ENCODE measurements at places on chromosomes 5 and 9.
A peak's percentile ranks its signal among the peaks of the same experiment; 100 is the strongest.

- DNase-seq: no peak
Observed at GRCh38 chr5:155746367-155747038, 580.5 kb upstream of the SGCD start.

DNA sequence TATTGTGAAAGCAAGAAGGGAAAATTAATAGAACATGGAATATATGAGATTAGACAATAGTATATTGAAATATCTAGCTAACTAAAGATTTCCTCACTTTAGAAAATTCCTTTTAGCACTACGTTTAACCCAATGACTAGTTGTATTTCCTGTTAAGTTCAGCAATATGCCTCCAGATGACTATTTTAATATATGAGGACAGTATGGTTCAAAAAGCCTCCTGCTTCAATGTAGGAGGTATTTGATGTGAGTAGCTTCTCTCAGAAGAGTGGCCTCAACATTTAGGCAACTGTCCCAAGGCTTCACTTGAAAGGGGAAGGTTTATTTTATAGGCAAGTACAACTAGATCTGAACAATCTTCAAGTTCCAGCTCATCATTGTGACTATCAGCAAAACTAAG, 2.0 kb upstream of the MEF2C start:
- DNase-seq: no peak

GRCh38 chr9:131755541-131756198, 15.8 kb upstream of the RAPGEF1 start:
- peak; percentile 45 for DNase-seq

DNA sequence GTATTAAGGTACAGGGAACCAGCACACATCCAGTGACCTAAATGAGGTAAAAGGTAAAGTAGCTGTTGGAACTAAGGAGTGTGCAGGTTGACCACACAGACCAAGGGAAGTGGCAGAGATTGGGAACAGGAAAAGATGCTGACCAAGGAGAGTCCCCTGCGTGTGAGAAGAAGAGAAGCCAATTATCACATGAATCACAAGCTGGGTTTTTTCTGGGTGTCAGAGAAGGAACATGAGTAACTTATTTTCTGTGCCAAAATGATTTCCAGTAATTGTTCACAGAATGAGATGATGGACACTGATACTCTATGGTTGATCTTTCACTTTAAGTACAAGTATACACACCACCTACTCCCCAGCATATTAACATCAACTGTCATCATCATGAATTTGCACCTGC, 130.7 kb upstream of the ACO1 start:
- no peak for DNase-seq

GRCh38 chr9:108963459-108964143, 29.4 kb downstream of the ABITRAM start:
- DNase-seq: peak; percentile 97

GRCh38 chr5:128366147-128366546, 171.9 kb downstream of the FBN2 start:
- no peak for DNase-seq

DNA sequence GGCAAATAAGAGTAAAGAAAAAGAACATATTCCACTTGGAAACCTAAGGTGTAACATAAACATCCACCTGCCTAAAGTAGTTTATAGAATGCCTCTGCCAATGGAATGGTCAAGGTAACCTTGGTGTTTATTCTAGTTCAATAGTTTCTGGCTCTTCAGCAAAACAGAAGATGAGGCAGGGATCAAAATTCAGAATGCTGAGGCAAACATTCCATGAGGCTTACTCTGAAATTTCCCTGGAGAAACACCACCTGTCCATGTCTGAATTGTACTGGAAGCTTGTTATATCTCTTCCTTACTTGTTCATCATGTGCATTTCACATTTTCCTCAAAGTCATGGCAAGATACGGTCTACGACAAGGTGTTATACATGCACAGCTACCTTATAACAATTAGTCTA, 1862.4 kb upstream of the ACO1 start:
- DNase-seq: no peak

DNA sequence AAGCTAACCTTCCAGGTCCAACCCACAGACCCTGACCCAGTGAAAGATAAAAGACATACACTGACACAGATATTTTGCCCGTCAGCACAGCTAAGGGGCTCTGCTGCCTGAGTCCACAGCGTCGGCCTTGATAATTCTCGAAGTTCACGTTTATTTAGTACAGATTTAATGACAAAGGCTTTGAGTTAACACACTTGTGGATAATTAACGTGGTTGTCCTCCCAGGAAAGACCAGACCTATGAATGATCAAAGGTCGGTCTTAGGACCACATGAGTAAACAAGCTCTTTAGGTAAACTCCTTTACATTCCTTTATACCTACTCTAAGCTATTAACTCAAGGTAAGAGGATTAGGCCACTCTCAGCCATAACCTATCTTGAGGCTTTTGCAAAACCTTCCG, 11.3 kb upstream of the TEX10 start:
- no peak for DNase-seq

GRCh38 chr5:156402387-156402921, 75.5 kb downstream of the SGCD start:
- no peak for DNase-seq

- no peak for DNase-seq
Observed at GRCh38 chr5:95918421-95919006, 43.1 kb downstream of the ELL2 start.

GRCh38 chr9:74218385-74219063, 278.6 kb upstream of the RORB start:
- DNase-seq: no peak

DNA sequence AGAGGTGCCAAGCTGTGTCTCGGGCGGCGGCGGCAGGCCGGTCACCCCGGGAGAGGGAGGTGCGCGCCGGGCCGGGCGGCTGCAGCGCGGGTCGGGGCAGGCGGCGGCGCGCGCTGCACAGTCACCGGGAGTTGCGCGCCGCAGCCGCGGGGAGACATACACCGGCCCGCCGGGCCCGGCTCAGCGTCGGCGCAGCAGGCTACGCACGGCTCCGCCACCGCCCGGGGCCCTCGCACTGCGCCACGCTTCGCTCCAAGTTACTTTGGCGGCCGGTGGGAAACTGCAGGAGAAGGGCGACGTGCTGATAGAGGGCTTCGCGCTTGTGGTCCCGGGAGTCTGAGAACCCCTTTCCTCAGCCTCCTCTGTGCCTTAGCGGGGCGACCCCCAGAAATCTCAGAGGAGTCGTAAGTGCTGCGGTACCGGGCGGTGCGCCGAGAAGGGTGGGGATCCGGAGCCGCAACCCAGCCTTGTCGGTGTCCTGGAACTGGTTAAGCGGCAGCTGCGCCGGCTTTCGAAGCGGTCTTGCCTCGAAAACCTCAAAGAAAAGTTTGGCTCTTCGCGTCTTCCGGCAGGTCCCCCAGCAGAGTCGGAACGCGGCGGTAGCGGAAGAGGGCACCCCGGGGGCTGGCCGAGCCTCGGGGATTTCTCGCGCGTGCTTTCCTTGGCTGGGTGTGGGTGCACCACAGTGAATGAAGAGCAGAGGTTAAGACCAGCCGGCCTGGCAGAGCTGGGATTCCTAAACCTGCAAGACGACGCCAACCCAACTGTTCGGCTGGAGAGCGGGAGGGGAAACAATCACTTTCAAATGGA, at the start of gene EFNA5:
Gene EFNA5, minus strand, starts transcription at position 6 of the 810 bp plus-strand sequence.
- no peak for DNase-seq

- no peak for DNase-seq
Observed at GRCh38 chr5:32207355-32207634, 33.2 kb upstream of the GOLPH3 start.

- DNase-seq: no peak
Observed at GRCh38 chr9:107119735-107120134, 163.3 kb upstream of the RAD23B start.

GRCh38 chr9:129453734-129454133, 167.2 kb downstream of the C9orf50 start:
- DNase-seq: no peak

- DNase-seq: no peak
Observed at GRCh38 chr5:103862398-103862797, 299.8 kb upstream of the NUDT12 start.

DNA sequence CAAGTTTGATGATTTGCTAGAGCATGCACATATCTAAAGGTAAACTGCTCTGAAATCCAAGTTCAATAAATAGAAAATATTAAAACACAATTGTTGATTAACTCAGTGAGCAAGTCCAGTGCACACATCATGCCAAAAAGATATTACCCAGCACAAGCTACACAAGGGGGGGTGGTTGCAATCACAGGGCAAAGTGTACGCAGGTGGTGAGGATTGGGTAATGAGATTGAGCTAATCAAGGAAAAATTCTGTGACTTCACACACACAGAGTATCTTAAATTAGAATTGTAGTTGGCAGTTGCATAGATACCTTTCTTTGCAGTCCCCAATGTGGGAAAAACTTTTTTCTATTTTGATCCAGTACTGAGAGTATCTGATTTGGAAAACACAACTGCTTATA, 156.1 kb upstream of the NTRK2 start:
- DNase-seq: no peak

DNA sequence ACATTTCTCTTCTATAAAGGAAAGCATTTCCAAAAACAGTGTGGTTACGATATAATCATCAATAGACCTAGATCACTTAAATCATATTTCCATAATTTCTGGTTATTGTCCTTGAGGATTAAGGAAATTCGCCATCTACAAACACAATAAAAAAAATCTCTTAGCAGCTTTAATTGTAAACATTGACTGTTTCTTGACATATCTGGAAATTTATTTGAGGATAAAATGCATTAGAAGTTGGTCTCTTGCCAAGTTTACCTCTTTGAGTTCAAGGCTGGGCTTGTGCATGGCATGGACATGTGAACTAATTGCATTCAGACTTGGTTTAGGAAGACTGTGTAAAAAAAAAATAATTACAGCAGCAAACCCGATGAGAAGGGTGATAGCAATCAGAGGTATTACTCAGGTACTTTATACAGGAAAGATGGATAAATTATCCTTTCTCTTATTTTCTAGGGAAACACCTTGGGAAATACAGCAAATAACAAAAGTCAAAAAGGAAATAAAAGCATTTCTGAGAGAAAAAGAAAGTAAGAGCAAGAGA, 237.9 kb downstream of the SLF1 start:
- DNase-seq: no peak

DNA sequence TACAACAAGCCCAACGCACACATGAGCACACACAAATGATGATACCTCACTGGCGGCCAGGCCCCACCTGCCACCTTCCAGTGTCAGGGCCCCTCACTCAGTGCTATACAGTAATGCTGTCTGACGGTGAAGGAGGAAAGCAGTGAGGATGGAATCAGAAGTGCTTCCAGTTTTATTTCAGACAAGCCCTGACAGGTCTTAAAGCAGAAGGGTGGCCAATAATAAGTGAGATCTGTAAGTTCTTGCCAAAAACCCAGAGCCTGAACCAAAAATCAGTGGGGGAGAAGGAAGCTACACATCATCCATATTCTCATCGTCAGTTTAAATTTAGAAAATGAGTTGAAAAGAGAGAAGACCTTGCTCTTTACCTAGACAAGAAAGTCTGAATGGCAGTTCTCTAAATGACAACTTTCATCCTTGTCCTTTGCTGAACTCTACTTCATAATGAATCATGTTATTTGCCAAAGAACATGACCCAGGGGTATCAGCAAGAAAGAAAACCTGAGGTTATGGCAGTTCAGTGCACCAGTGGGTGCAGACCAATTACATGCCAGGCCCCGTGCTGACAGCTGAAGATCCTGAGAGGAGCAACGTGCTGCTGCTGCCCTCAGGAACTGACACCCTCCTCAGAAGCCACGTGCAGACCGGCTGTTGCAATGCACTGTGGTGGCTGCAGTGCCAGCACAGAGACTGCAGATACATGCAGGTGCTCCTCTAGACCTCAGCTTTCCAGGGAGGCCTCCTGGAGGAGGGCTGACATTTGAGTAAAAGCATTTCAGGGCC, 118.7 kb downstream of the DROSHA start:
- no peak for DNase-seq

GRCh38 chr9:97895695-97896332, 26.5 kb downstream of the TRMO start:
- DNase-seq: no peak

DNA sequence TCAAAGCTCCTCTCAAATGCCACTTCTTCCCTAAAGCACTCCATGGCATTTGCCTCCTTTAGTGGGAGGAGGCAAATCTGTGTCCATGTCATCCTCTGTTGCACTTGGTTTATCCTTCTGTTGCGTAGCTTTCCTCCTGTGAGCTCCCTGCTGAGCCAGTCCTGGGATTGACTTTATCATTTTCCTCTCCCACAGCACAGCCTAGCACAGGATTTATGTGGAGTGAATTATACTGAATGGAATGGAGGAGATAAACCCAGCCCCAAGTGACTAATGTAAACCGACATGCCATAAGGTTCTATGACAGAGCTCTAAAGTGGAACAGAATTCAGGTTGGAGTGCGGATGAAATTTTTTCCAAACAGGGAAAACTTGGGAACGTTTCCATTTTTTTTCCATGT, 26.4 kb upstream of the TOMM5 start:
- no peak for DNase-seq

DNA sequence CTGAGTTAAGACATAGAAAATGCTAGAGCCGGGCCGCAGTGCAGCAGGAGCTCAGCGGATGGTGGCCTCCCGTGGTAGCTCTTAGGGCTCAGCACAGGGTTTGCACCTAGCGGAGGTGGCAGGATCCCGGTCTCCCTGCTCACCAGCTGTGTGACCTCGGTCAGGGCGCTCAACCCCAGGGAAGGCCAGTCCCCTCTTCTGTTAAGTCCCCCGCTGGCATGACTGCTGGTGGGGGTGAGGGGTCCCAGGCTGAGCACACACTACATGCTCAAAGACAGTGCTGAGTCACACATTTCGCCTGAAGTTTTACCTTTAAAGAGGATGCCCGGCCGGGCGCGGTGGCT, 39.0 kb downstream of the HRH2 start:
- no peak for DNase-seq

DNA sequence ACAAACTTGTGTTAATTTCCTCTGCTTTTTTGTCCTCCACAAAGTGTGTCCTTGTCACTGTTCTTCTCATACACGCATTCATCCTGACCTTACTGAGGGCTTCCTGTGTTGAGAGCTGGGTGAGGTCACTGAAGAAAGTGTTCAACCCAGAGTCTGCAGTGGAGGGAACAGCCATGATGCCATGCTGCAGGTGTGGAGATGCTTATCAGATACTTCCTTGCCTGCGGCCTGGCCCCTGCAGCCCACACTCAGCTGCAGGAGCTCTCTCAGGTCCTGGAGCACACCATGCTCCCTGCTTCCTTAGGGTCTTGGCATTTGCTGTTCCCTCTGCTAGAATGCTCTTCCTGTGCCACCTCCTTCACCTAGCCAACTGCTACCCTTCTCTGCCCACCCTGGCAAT, 108.1 kb upstream of the SPRY4 start:
- DNase-seq: no peak

DNA sequence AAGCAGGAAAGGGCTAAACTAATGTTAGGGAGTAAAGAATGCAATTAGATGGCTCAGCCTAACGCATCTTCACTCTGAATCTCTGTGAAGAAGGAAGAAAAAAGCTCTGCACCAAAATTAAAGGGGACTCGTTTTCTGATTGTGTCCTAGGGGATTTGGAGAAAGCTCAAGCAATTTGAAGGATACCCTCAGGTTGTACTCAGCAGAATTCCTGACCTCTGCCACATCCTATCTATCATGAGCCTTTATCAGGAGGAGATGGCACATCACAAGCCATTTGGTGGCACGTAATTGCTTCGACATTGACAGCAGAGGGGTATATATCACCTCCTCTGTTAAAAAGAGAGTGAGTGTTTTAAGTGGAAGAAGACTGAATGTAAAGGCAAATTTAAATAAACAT, 32.2 kb upstream of the EBF1 start:
- DNase-seq: no peak

GRCh38 chr5:74306845-74307244, 333.7 kb downstream of the ENC1 start:
- DNase-seq: no peak
